Activated CD4-positive, alpha-beta T cell treated with anti-CD3 and anti-CD28 coated beads, Interleukin-2, amount 50 U/mL, for 24 hours (primary cell): ENCODE measurements at places on chromosomes 12 and 14.
A peak's percentile ranks its signal among the peaks of the same experiment; 100 is the strongest.

DNA sequence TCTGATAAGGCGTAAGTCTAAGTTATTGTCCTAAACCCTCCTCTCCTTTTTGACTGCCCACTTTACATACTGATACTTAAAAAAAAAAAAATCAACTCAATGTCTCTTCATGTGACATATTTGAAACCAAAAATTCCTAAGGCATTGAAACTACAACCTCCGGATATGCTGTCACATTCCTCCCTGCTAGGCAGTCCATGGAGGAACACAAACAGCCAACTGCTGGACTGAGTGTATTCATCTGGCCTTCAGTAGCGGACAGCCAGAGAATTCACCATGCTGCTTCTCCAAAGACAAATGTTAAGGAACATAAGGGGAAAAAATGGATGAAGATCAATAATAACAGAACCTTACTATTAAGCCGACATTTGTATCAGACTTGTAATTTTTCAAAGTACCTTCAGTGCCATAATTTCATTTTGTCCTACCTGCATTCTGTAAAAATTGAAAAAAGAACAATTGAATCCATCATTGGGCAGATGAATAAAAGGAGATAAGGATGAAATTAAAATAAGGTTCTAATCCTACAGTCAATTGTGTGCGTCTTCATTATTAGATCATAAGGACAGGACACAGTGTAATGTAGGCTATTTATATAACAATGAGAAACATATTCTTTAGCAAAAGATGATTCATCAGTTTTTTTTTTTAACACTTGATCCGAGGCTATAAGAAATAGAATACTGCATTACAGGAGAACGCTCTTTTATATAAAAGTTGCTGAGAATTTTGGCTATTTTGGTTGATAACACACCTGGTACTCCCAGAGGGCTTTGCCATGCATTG, 12.2 kb downstream of the RERG start:
- no peak for DNase-seq

DNA sequence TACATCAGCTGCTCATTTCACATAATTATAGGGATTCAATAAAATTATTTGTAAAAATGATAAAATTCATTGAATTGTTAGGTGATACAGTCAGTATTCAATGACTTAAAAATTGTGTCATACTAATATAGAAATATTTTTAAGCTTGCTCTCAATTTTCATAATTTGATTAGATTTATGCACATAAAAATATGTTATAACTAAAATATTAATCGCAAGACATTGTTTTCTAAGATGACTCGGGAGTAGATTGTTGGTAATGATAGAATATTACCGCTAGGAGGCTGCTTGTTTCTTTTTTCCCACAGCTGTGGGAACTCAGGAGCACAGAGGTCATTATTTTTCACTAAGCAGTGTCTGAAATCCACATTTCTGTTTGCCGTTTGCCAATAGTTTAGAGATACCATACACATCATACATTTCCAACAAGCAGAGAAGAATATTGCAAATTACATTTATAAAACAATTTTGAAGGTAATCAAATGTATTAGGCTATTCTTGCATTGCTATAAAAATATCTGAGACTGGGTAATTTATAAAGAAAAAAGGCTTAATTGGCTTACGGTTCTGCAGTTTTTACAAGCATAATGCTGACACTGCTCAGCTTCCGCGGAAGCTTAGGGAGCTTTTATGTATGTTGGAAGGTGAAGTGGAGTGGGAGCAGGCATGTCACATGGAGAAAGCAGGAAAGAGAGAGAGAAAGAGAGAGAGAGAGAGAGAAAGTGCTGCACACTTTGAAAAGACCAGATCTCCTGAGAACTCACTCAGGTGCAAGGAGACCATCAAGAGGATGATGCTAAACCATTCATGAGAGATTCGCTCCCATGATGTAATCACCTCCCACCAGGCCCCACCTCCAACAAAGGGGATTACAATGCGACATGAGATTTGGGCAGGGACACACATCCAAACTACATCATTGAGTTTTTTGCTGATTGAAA, 9.2 kb downstream of the CD69 start:
- no peak for DNase-seq

- DNase-seq: peak; percentile 36
These were observed 216.5 kb downstream of the PHLDA1 start for GRCh38 chr12:75814851-75815754.

DNA sequence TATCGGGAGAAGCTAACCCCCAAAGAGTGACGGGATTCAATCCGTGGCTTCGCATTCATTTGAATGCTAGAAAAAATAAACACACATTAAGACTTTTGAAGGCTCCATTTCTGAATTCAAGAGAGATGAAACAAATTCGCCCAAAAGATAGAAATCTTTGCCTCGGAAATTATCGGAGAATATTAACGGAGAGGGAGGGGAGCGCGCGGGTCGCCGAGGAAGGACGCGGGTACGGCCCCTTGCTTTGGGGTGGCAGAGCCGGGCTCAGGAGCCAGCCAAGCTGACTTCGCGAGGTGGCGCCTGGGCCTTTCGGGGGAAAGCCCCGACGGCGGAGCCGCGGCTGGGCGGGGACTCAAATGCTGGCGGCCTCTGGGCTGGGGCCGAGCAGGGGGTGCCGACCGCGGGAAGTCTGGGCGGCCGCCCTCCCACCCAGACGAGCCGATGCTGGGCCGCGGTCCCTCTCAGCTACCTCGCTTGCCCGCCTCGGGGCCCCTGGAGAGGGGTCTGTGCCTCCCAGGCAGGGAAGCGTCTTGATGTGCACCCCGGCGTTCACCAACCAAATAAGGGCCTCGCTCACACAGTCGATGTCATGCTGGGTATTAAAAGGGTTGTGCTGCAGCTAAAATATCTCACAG, 14.7 kb downstream of the NKX2-1 start:
- no peak for DNase-seq

- peak; percentile 63 for DNase-seq
These were observed 12.4 kb downstream of the IL22 start for GRCh38 chr12:68240975-68241374.

DNA sequence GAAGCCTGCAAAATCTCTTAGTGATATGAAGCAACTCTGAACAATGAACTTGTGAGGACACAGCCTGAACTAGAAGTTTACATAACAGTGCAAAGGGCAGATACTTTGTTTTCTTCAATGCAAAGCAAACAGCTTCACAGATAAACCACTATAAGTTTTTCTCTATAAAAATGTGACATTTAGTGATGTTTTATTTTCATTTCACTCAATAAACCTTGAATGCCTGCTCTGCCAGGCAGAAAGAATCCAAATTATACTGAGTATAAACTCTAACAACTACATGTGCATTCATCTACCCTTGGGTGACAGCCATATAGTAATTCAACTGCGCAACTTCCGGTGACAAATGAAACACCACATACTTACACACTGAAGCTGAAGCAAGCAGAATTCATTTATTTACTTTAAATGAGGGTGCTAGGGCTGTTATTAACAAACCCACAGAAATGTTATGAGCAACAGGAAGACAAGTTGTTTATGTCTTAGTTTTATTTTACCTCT, 10.3 kb downstream of the DCP1B start:
- DNase-seq: no peak

DNA sequence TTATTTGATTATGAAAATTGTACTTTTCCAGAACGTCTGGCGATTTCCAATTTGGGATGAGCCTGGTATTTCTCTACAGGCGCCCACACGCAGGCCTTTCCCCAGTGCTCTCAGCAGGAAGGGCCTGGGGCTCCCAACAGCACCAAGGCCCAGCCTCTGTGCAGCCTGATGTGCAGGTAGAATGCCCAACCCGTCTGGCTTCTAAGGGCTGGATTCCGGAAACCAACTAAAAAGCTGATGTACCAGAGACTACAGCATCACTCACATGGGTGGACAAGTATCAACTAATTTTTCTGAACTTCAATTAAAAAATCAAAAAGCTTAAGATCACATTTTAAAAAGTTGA, 25.8 kb downstream of the CDC42BPB start:
- no peak for DNase-seq

DNA sequence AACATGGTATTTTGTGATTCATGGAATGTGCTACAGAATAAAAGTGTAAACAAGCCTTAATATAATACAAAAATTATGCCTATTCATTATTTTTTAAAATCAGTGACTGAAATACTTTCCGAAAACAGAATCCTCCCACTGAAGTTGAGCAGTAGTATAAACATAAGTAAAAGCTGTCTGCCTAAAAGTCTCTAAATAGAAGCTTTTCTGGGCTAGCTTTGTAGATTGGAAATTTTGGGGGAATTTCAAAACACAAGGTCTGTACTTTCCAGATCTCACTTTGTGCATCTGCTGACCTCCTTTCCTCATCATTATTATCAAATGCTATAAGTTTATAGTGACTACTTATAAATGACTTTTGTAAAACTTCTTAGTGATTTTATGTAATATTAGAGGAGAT, 80.4 kb upstream of the TRHDE start:
- no peak for DNase-seq

- DNase-seq: no peak
These were observed 16.4 kb downstream of the CCDC63 start for GRCh38 chr12:110863161-110863560.

GRCh38 chr14:66273261-66273832, 212.8 kb upstream of the CCDC196 start:
- no peak for DNase-seq

DNA sequence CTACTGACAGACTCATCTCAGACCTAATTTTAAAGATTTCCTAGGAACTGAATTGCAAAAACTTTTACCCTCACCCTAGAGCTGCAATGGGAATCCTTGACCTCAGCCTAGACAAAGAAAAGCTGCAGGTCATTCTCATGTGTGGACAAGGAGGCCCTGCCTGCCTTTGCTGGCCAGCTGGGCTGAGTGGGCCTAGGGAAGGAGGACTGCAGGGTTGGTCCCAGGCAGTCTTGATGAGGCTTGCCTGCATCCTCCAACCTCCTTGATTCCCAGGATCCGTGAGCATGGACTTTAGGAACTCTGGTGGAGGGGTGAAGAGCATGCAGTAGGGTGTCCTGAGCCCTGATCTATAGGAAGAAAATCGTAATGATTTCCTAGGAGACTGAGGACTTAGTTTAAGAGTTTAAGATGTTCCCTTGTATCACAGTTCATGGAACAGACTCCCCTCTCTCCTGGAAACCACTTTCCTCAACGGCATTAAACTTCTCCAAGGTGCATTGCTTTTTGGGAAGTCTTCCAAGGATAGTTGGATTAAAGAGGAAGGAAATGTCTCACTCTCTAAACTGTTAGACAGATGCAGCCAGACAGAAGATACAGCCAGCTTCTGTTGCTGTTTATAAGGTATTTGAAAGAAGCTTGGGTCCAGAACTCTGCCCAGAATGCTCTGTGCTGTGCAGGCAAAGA, 55.4 kb upstream of the DDX11 start:
- DNase-seq: no peak

- DNase-seq: no peak
These were observed 19.1 kb downstream of the DAAM1 start for GRCh38 chr14:59207506-59207933.

DNA sequence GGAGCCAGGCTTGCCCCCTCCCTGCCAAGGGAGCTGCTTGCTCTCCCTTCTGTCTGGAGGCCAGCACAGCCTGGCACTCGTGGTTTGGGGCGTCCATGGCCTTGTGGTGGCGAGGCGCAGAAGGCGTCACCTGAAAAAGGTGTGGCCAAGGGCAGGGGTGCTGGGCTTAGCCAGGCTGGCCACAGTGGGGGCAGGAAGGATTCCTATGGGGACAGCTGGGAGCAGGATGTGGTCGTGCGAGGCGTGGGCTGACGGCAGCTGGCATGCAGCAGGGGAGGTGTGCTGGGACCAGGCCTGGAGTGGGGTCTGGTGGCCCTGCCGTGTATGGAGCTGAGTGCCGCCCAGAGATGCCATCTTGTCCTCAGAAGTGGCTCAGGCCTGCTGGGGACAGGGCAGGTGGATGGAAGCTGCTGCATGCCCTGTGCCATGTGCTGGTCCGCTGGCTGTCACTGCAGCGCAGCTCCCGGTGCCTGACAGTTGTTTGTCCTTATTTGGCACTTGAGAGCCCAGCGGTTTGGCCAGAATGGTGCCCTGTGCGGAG, 30.0 kb downstream of the SH2B3 start:
- no peak for DNase-seq

DNA sequence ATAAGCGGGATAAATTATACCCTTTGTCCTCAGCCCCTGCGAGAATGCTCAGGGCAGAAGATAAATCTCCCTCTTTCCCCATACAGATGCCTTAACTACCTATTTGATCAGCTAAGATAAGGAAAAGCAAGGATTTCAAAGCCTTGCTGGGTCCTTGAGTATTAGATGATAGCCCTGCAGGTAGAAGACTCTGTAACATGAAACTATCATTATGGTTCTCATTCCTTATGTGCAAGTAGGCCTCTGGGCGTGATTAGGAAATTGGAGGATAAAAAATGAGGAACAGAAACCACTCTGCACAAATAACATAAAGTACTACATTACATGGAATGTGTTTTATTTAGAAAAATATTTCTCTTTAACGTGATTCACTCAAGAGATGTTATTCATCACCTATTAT, 14.5 kb upstream of the WDR89 start:
- no peak for DNase-seq

GRCh38 chr14:84433961-84434360, 1096.0 kb upstream of the FLRT2 start:
- no peak for DNase-seq

DNA sequence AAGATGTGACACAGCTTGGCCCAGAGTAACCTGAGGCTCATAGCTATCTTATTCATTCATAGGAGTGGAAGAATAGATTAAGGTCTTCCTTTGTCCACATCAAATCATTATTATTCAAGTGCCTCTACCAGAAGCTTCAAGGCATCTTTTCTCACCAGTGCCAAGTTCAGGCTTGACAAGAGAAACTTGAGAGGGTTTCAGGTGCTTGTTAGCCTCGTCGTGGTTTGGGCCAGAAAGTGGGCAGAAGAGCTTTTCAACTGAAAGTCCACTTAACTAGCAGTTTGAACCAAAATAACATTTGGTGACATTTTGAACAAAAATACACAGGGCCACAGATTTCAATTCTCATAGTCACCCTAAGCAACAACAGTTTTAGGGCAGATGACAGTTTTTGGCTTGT, 1184.2 kb downstream of the FLRT2 start:
- no peak for DNase-seq

DNA sequence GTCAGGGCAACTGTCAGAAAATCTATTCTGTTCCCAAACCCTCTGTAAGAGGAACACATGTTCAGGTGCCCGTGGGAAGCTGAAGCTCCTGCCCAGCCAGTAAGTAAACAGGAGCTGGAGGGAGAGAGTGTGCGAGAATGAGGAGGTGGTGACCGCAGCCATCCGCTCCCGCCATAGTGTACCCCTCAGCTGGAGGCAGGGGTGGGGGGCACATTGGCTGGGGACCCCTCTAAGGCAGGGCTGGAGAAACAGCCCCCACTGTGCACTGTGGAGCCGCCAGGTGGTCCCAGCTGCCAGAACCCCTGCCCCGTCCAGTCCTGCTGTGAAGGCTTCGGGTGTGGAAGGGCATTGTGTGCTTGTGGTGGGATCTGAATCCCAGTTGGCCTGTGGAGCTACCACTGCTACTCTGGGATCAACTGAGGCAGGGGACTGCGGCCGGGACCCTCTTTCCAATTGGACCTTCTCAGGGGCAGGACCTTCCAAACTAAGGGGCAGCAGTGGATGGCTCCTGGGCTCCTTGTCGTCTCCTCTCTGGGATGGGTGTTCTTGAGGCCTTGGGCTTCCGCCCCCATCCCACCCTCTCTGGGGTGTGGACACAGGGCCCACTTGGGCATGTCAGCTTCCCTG, 59.6 kb downstream of the TSPAN9 start:
- no peak for DNase-seq
